Activated CD4-positive, alpha-beta T cell treated with anti-CD3 and anti-CD28 coated beads, Interleukin-2, amount 10 ng/mL, durations not matched to agents 24 days and 14 days (primary cell): ENCODE measurements at places on chromosomes 16 and 17. TPM values are rescaled to one million over a fixed set of nuclear protein-coding genes. Genes with fewer than 3 reads are reported as not detected.
A peak's percentile ranks its signal among the peaks of the same experiment; 100 is the strongest.

DNA sequence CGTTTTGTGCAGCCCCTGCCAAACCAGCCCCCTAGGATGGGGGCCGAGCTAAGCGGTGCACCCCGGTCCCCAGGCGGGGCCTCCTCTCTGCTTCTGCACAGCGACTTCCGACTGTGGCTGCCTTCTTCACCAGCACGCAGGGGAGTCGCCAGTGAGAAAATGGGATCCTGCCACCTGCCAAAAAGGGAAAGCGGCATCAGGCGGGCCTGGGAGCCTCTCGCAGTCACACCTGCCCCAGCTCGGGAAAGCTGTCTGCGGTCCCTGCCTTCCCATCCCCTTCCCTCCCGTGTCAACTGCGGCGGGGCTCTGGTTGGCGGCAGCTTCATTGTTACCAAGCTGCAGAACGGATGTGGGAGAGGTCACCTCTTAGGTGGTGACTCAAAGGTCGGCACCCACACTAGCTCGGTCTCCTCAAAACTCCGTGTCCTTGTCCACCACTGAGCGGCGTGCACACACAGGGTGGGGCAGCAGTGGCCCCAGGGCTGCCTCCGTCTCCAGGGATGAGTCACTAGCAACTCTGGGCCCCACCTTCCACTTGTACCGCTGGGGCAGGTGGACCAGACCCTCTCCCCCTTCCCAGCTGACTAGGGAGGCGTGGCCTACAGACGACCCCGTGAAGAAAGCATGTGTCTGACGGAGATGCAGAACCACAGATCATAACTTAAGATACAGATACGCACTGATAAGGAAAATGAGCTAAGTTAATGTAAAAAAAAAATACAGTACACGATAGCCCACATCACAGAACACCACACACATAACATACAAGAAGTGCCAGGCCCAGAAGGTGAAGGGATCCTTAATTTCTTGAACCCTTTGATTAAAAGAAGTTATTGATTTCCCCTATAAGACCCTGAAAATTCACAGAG lies 1.5 kb upstream of the PCYT2 start:
- no peak overlapping the region for H3K4me3 ChIP-seq
- no peaks in the 10 kb centered on the region for H3K27me3 ChIP-seq
- no peak for DNase-seq
- H3K4me1 ChIP-seq = peaks cover 20% of the 10 kb centered on the region
- H3K36me3 ChIP-seq = peaks cover 37% of the 10 kb centered on the region
- no peak overlapping the region for H3K27ac ChIP-seq

DNA sequence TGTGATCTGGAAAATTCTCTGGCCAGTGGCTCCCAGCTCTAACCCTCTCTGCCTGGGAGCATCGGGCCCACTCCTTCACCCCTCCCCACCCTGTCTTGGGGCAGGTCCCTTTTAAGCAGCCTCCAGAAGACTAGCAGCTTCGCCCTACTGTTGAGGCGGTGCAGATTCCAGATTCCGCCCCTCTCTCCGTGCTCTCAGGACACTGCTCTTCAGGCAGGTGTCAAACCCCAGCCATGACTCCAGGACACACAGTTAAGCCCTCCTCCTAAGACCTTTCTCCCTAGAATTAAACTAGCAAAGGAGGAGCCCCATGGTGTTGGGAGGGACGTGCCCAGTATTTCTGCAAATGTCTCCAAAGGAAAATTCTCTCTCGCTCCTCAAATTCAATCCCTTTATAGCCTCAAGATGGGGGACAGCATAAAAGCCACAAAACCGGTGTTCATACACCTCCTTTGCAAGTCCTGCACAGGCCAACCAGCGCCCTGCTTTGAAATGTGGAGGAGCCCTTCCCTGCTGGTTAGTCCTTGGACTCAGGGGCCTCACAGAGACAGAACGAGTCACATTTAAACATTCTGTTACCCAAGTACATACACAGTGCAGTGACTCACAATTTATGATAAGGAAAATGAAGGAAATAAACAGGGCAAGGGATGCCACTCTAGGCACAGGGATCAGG lies 7.2 kb downstream of the LPO start:
- no peak overlapping the region for H3K27ac ChIP-seq
- H3K36me3 ChIP-seq = no peaks in the 10 kb centered on the region
- H3K4me3 ChIP-seq = no peak overlapping the region
- no peak for DNase-seq
- peaks cover 14% of the 10 kb centered on the region for H3K4me1 ChIP-seq
- peaks cover 45% of the 10 kb centered on the region for H3K27me3 ChIP-seq

GRCh38 chr17:7845359-7846062 lies 9.4 kb upstream of the TMEM88 start:
- H3K4me1 ChIP-seq = peaks cover 36% of the 10 kb centered on the region
- H3K36me3 ChIP-seq = peaks cover 60% of the 10 kb centered on the region
- peak overlapping the region; percentile 99 for H3K4me3 ChIP-seq

DNA sequence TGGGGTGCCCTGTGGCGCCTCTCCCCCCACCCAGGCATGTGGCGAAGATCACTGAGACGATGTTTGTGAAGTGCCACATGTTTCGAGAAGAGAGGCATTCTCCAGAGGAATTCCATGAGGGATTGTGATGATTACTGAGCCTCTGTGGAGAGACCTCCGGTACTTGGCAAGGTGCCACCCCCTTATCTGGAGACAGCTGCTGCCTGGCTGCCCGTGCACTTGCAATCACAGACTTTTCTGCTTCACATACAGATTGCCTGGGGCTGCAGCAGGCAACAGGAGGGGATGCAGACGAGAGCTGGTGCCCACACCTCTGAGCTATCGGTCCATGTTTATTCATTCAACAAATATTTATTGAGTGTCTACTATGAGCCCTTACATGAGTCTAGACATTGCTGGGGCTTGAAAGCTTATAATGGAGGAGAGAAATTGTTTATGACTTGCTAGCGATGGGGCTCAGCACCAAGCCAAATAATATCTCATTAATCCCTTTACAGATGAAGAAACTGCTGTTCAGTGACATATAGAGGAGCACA lies 317.2 kb upstream of the ZFHX3 start:
- H3K4me3 ChIP-seq = no peak overlapping the region
- H3K27ac ChIP-seq = no peak overlapping the region
- H3K27me3 ChIP-seq = no peaks in the 10 kb centered on the region
- no peaks in the 10 kb centered on the region for H3K4me1 ChIP-seq

DNA sequence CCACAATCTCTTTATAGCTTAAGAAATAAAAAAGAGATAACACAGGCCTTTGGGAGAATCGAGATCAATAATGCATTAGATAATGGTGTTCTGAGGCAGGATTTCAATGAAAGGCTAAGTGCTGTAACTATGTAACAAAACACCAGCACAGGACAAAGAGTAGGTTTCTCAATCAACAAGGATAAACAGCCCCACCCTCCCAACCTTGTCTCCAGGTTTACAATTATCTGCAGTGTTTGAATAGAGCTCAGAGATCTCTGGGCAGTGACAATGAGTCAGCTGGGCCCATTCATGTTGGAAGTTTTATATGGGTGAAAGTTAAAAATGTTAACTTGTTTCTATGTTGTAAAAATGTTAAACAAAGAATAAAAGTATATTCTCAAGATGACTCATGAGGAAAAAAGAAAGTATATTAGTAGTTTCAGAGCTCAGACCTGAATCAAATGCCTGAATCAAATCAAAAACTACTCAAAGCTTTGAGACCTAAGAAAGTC lies 17.0 kb upstream of the KRT20 start:
- no peak overlapping the region for H3K4me3 ChIP-seq
- DNase-seq = no peak
- H3K27ac ChIP-seq = no peak overlapping the region
- no peaks in the 10 kb centered on the region for H3K36me3 ChIP-seq
- H3K27me3 ChIP-seq = peaks cover 16% of the 10 kb centered on the region

GRCh38 chr16:78796221-78796866 lies 696.9 kb downstream of the WWOX start:
- peaks cover 21% of the 10 kb centered on the region for H3K4me1 ChIP-seq
- no peaks in the 10 kb centered on the region for H3K36me3 ChIP-seq
- no peak overlapping the region for H3K27ac ChIP-seq
- H3K4me3 ChIP-seq = no peak overlapping the region

DNA sequence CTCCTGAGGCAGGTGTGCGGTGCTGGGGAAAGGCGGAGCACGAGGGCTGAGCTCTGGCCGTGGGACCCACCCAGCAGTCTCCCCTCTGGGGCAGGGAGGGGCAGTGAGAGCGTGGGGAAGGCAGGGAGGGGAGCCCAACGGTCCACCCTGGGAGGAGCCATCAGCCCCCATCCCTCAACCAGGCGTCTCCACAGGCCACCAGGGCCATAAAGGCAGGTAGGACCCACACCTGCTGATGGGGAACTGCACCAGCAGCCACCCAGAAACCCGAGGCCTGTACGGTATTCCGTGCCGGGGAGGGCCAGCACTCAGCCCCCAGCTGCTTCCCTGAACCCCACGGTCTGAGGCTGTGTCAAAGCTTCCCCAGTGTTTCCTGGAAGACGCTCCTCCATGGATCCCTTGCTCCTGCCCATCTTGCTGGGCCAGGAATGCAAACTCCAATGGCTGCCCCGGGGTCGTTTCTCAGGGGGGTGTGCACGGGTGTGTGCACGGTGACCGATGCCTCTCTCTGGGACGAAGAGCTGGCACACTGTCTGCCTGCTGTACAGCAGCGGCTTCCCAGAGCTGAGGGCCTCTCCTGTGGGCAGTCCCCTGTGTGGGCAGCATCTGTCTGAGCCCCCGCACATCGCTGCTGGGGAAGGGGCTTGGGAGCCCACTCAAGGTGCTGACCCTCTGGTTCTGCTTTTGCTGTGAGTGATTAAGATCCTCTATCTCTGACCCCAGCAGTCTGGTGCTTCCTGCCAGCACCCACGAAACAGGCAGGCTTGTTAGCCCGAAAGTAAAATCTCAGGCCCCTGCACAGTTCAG lies 17.2 kb upstream of the METRNL start:
- H3K4me3 ChIP-seq = no peak overlapping the region
- no peaks in the 10 kb centered on the region for H3K36me3 ChIP-seq
- peaks cover 3% of the 10 kb centered on the region for H3K27me3 ChIP-seq
- no peak for DNase-seq
- no peak overlapping the region for H3K27ac ChIP-seq

GRCh38 chr17:42309986-42310786 lies 21.9 kb downstream of the STAT5A start:
- peaks cover 77% of the 10 kb centered on the region for H3K36me3 ChIP-seq
- no peak for DNase-seq
- no peaks in the 10 kb centered on the region for H3K27me3 ChIP-seq
- H3K4me3 ChIP-seq = peak overlapping the region; percentile 81
- peaks cover 57% of the 10 kb centered on the region for H3K4me1 ChIP-seq

DNA sequence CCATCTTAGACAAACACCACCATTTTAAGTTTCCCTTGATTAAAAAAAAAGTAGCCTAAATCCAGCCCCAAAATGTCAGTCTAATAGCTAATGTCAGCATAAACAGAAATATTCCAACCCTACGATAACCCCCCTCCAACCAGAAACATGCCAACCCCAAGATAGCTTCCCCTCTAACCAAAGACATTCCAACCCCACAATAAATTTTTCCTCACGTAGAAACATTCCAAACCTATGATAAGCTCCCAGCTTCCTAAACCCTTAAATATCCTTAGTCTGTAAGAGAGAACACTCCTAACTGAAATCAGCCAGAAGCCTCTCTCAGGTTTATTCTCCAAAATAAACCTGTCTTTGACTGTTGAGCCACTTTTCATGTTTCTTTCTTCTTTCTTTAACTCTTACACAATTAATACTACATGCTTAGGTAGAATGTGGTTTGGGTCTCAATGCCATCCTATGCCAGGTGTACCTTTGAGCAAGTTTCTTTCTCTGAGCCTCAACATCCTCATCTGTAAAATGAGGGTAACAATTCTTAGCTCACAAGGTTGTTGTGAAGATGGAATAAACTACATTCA lies 10.5 kb upstream of the KRT38 start:
- H3K27me3 ChIP-seq = peaks cover 16% of the 10 kb centered on the region
- peaks cover 1% of the 10 kb centered on the region for H3K4me1 ChIP-seq
- no peak for DNase-seq
- H3K27ac ChIP-seq = no peak overlapping the region
- no peaks in the 10 kb centered on the region for H3K36me3 ChIP-seq

DNA sequence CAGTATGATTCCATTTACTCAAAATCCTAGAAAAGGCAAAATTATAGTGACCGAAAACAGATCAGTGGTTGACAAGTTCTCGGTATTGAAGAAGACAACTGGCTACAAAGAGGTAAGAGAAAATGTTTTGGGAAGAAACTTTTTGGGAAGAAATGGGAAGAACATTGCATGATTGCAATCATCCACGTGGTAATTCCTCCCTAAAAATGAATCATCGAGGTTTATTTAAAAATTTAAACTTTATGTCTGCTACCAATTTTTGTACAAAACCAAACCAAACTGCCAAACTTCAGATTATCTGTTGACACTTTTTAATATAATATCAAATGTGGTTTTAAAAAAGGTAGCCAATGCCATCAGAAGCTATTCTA lies 8.1 kb downstream of the SMURF2 start:
- H3K4me1 ChIP-seq = peaks cover 24% of the 10 kb centered on the region
- no peak overlapping the region for H3K27ac ChIP-seq
- no peak overlapping the region for H3K4me3 ChIP-seq
- H3K27me3 ChIP-seq = no peaks in the 10 kb centered on the region
- DNase-seq = no peak
- peaks cover 7% of the 10 kb centered on the region for H3K36me3 ChIP-seq

- H3K27me3 ChIP-seq = peaks cover 14% of the 10 kb centered on the region
- no peaks in the 10 kb centered on the region for H3K36me3 ChIP-seq
- no peak overlapping the region for H3K4me3 ChIP-seq
- H3K4me1 ChIP-seq = peaks cover 3% of the 10 kb centered on the region
- H3K27ac ChIP-seq = no peak overlapping the region
These were observed 392.4 kb upstream of the TNRC6C start for GRCh38 chr17:77566151-77566550.

- no peak for DNase-seq
- no peak overlapping the region for H3K4me3 ChIP-seq
- H3K36me3 ChIP-seq = no peaks in the 10 kb centered on the region
- peaks cover 29% of the 10 kb centered on the region for H3K4me1 ChIP-seq
- peaks cover 19% of the 10 kb centered on the region for H3K27me3 ChIP-seq
These were observed 38.1 kb upstream of the CCL1 start for GRCh38 chr17:34401165-34401564.

DNA sequence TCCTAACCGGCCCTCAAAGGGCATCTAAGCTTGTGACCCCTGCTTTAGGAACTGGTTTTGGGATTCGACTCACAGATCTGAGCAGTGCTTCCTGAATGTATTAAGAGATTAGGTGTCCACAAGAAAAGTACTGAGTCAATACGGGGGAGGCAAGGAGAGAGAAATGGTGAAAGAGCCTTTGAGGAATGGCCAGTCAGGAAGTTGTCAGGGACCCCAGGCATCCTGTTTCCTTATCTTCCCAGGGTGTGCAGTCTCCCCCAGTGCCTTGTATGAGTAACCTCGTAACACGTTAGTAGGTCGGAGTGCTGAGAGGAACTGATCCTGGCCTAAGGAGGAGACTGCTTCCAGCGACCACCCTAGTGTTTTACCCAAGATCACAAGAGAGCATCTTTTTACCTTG lies 16.4 kb upstream of the TMED6 start:
- DNase-seq = no peak
- H3K27ac ChIP-seq = no peak overlapping the region
- peaks cover 16% of the 10 kb centered on the region for H3K4me1 ChIP-seq
- H3K27me3 ChIP-seq = no peaks in the 10 kb centered on the region
- peaks cover 68% of the 10 kb centered on the region for H3K36me3 ChIP-seq

- H3K36me3 ChIP-seq = no peaks in the 10 kb centered on the region
- no peak for DNase-seq
- H3K27ac ChIP-seq = no peak overlapping the region
- no peaks in the 10 kb centered on the region for H3K27me3 ChIP-seq
These were observed 102.1 kb downstream of the N4BP1 start for GRCh38 chr16:48507886-48508285.

GRCh38 chr17:55740511-55741355 lies 10.1 kb upstream of the PCTP start:
- peaks cover under 1% of the 10 kb centered on the region for H3K4me1 ChIP-seq
- H3K27ac ChIP-seq = no peak overlapping the region
- peaks cover 27% of the 10 kb centered on the region for H3K27me3 ChIP-seq
- H3K36me3 ChIP-seq = no peaks in the 10 kb centered on the region

The ALDH3A1 gene
- total RNA-seq = not detected in 2 replicates

The ARRB2 gene
- 189 and 193 TPM in 2 replicates for total RNA-seq

The KRTAP3-2 gene
- total RNA-seq = not detected in 2 replicates

The VTN gene
- total RNA-seq = 0.23 and 0.24 TPM in 2 replicates

The TNP2 gene
- total RNA-seq = not detected in 2 replicates
